ENCODE measurements at places on chromosomes 2 and 18. TPM values are rescaled to one million over a fixed set of nuclear protein-coding genes. Genes with fewer than 3 reads are reported as not detected.
A peak's percentile ranks its signal among the peaks of the same experiment; 100 is the strongest.

The MTERF4 gene
- total RNA-seq, result 28.9 TPM

The USP37 gene
- 19.2 TPM for total RNA-seq

The DOCK10 gene
- total RNA-seq, result 5.8 TPM

The SOX11 gene
- not detected for total RNA-seq

The C2orf81 gene
- total RNA-seq, result 3.9 TPM

GRCh38 chr2:197297266-197297665 is 13.3 kb downstream of the ANKRD44 start:
- H3K27me3 ChIP-seq, result no peaks in the 10 kb centered on the region
- DNase-seq, result no peak
- H3K36me3 ChIP-seq, result no peaks in the 10 kb centered on the region
- H3K4me1 ChIP-seq, result peaks cover 13% of the 10 kb centered on the region
- no peak overlapping the region for H3K4me3 ChIP-seq

GRCh38 chr2:236157815-236158498 is 10.2 kb downstream of the GBX2 start:
- H3K27ac ChIP-seq, result no peak overlapping the region
- no peak overlapping the region for H3K4me3 ChIP-seq
- DNase-seq, result no peak
- no peaks in the 10 kb centered on the region for H3K4me1 ChIP-seq
- H3K36me3 ChIP-seq, result no peaks in the 10 kb centered on the region
- no peaks in the 10 kb centered on the region for H3K27me3 ChIP-seq

DNA sequence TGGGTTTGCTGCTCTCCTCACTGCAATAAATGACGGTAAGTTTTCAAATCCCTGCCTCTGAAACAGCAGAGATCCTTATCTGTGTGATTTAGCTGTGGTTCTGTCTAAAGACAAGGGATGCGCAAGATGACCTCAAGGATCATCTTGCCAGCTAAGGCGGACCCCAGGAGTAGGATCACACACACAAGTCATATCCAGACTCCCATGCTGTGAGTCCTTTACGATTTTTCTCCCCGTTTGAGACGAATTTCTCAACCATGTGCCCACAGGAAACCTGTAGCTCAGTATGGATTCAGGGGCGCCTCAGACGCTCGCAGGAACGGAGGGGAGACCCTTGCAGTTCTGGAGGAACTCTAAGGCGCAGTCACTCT is 11.1 kb upstream of the DCTN1 start:
- no peak for DNase-seq
- peak overlapping the region; percentile 99 for H3K4me3 ChIP-seq
- H3K36me3 ChIP-seq, result peaks cover 8% of the 10 kb centered on the region

DNA sequence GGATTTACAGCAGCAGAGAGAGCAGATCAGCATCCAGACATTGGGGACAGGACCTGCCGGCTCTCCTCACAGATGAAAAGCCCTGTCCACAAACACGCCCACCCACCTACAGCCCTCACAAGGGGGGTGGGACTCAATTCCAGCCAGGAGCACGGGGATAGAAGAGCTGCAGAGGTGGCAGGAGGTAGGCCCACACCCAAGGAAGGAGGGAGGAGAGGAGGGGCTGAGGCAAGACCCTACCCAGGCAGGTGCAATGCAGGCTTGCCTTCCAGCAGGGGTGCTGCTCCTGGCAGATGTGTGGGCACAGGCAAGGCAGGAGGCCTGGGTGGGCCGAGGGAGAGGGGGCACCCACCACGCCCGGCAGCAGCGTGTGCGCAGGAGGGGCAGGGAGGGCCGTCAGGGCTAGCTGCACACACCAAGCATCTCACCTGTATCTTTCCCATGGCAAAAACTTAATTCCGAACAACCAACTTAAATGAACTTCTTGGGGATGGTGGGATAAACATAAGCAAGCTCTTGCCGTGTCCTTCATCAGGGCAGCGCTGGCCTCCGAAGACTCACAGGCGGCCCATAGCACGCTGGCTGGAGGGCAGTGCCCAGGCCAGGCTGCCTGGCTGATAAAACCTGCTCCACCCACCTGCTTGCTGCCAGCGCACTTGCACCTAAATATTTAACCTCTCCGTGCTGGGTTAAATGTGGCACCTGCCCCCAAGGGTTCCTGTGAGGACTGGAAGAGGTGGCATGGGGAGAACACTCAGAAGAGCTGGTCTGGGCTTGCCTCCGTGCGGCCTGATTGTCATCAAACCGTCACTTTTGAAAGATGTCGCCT is 219.5 kb downstream of the HDAC4 start:
- no peaks in the 10 kb centered on the region for H3K27me3 ChIP-seq
- H3K27ac ChIP-seq, result no peak overlapping the region
- no peak for DNase-seq
- H3K4me1 ChIP-seq, result no peaks in the 10 kb centered on the region

DNA sequence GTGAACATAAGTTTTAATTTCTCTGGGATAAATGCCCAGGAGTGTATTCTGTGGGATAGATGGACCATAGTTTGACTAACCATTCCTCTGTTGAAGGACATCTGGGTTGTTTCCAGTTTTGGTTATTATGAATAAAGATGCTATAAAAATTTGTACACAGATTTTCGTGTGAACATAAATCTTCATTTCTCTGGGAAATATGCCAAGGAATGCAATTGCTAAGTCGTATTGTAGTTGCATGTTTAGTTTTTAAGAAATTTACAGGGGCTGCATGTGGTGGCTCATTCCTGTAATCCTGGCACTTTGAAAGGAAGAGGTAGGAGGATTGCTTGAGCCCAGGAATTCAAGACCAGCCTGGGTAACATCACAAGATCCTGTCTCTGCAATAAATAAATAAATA is 6.9 kb upstream of the SLC11A1 start:
- no peaks in the 10 kb centered on the region for H3K27me3 ChIP-seq
- no peak for DNase-seq
- H3K36me3 ChIP-seq, result no peaks in the 10 kb centered on the region

DNA sequence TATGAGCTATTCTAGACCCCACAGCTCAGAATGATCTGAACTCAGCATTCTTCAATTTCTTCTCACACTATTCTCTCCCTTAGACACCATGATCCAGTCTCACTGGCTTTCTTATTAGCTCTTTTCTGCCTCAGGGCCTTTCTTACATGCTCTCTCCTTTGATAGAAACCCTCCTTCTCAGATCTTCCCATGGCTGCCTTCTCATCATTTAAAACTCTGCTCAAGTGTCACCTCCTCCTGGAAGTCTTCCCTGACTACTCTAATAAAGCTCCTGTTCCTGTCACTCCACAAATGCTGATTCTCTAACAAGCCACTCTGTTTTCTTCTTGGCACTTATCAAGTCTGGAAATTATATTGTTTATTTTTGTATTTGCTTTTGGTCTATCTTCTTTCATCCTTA is 131.1 kb downstream of the HNMT start:
- H3K4me1 ChIP-seq, result no peaks in the 10 kb centered on the region
- H3K4me3 ChIP-seq, result no peak overlapping the region
- no peaks in the 10 kb centered on the region for H3K27me3 ChIP-seq
- no peaks in the 10 kb centered on the region for H3K36me3 ChIP-seq

DNA sequence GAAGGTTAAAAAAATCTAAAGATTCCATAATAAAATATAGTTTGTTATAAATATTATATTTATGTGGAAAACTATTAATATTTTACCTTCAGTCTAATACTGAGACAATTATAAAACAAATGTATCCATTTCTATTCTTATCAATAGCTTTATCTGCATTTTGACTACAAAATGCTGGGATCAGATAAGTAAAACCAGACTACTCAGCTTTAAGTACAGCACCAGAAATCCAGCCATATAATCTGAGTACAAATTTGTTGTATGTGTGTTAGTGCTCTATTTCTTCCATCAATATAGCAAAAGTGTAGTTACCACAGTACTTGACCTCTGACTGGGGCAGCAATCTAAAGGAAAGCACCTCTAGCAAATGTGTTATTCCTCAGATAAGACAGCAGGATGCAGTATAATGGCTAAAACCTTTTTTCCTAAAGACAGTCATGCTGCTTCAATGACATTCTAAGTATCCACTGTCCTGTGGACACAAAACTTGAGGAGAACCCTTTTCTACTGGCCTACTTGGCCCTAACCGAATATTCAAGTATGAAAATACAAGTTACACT is 68.1 kb downstream of the OLA1 start:
- H3K36me3 ChIP-seq, result no peaks in the 10 kb centered on the region
- H3K4me1 ChIP-seq, result peaks cover 8% of the 10 kb centered on the region
- no peaks in the 10 kb centered on the region for H3K27me3 ChIP-seq
- no peak overlapping the region for H3K27ac ChIP-seq
- H3K4me3 ChIP-seq, result no peak overlapping the region

DNA sequence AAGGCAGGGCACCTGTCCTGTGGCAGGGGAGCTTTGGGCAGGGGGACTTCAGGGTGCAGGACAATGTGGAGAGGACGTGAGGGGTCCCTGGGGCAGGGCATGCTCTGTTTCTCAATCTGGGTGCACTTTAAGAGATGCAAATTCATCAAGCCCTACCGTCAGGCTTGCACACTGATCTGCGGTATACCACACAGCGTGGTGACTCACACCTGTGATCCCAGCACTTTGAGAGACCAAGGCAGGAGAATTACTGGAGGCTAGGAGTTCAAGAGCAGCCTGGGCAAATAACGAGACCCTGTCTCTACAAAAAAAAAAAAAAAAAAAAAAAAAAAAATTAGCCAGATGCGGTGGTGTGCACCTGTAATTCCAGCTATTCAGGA is 10.2 kb upstream of the GPC1 start:
- H3K27ac ChIP-seq, result no peak overlapping the region
- no peaks in the 10 kb centered on the region for H3K36me3 ChIP-seq
- no peak overlapping the region for H3K4me3 ChIP-seq

DNA sequence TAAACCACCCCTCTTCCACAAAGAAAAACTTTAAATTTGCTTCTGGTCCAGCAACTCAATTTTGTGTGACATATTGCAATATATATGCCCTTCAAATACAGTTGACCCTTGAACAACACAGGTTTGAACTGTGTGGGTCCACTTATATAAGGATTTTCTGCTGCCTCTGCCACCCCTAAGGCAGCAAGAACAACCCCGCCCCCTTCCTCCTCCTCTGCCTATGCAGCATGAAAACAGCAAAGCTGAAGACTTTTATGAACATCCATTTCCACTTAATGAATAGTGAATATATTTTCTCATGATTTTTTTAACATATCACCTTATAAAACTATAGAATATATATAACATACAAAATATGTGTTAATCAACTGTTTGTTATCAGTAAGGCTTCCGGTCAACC is 58.3 kb downstream of the EML4 start:
- no peak for DNase-seq
- H3K27ac ChIP-seq, result no peak overlapping the region
- no peaks in the 10 kb centered on the region for H3K27me3 ChIP-seq
- H3K4me3 ChIP-seq, result no peak overlapping the region
- no peaks in the 10 kb centered on the region for H3K36me3 ChIP-seq
- H3K4me1 ChIP-seq, result peaks cover 33% of the 10 kb centered on the region

- H3K4me3 ChIP-seq, result no peak overlapping the region
- DNase-seq, result no peak
Observed at GRCh38 chr2:168896783-168897182, 4.3 kb upstream of the G6PC2 start.

DNA sequence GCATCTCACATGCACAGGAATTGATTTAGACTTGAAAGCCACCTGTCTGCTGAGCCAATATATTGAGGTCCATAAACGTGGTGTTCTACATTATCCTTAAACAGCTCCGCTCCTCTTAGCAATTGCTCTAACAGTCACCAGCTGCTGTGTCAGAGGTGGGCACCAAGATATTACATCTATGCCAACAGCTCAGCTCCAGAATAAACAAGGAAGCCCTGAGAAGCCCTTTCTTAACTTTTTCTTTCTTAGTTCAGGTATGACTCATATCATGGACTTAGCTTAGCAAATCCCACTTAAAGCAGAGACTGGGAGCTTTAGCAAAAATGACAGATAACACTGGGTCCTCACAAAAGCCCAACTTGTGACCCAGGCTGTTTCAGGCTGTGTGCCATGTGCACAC is 436.6 kb downstream of the IRS1 start:
- H3K36me3 ChIP-seq, result no peaks in the 10 kb centered on the region
- H3K4me1 ChIP-seq, result no peaks in the 10 kb centered on the region
- H3K4me3 ChIP-seq, result no peak overlapping the region

- H3K27me3 ChIP-seq, result no peaks in the 10 kb centered on the region
- DNase-seq, result peak; percentile 25
- no peak overlapping the region for H3K4me3 ChIP-seq
- H3K4me1 ChIP-seq, result no peaks in the 10 kb centered on the region
- no peaks in the 10 kb centered on the region for H3K36me3 ChIP-seq
Observed at GRCh38 chr2:39642051-39642718, 23.5 kb upstream of the TMEM178A start.

DNA sequence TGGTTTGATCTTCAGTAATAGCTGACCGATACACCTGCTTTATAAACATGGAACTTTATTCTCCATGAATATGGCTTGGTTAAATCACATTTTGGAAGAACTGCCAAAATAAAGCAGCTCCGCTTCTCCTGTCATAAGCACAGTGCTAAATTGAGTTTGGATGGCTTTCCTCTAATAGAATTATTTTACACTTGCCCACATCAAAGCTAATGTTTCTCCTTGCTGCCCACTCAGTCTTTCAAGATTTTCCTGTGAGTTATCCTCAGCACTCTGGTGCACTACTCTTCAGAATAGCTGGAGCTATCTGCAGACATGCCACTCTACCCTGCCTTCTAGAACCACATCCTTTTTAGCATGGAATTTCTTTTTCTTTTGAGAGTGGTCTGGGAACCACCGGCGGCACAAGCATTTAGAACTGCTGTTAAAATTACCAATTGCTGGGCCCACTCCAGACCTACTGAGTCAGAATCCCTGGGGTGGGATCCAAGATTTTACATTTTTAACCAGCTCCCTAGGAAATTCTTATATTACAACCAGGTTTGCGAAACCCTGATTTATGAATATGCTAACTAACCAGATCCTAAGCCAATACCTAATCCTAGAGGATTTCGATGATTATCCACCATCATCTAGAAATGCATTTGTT is 283.3 kb downstream of the AFF3 start:
- no peaks in the 10 kb centered on the region for H3K36me3 ChIP-seq
- no peak overlapping the region for H3K27ac ChIP-seq
- H3K4me1 ChIP-seq, result no peaks in the 10 kb centered on the region
- peaks cover 6% of the 10 kb centered on the region for H3K27me3 ChIP-seq
- no peak overlapping the region for H3K4me3 ChIP-seq

GRCh38 chr2:200670313-200670712 is 84.5 kb downstream of the AOX1 start:
- no peaks in the 10 kb centered on the region for H3K36me3 ChIP-seq
- DNase-seq, result no peak
- no peak overlapping the region for H3K4me3 ChIP-seq
- H3K27ac ChIP-seq, result no peak overlapping the region
- H3K4me1 ChIP-seq, result no peaks in the 10 kb centered on the region

GRCh38 chr18:35245719-35246317 is 5.0 kb downstream of the ZNF397 start:
- H3K36me3 ChIP-seq, result peaks cover 7% of the 10 kb centered on the region
- DNase-seq, result no peak
- no peak overlapping the region for H3K27ac ChIP-seq
- H3K4me3 ChIP-seq, result no peak overlapping the region
- no peaks in the 10 kb centered on the region for H3K27me3 ChIP-seq
